NCI-H460 (cell line): ENCODE measurements at places on chromosomes 1 and 21. TPM values are rescaled to one million over a fixed set of nuclear protein-coding genes. Genes with fewer than 3 reads are reported as not detected.

GRCh38 chr1:34926894-34927293 is 2.6 kb downstream of the DLGAP3 start:
- no peak for DNase-seq

Gene HTR6
- total RNA-seq: 0.12 TPM in 1 of 2 replicates, not detected in the other

- DNase-seq: no peak
Measured at GRCh38 chr1:203185061-203185461, 1.4 kb downstream of the CHI3L1 start.

DNA sequence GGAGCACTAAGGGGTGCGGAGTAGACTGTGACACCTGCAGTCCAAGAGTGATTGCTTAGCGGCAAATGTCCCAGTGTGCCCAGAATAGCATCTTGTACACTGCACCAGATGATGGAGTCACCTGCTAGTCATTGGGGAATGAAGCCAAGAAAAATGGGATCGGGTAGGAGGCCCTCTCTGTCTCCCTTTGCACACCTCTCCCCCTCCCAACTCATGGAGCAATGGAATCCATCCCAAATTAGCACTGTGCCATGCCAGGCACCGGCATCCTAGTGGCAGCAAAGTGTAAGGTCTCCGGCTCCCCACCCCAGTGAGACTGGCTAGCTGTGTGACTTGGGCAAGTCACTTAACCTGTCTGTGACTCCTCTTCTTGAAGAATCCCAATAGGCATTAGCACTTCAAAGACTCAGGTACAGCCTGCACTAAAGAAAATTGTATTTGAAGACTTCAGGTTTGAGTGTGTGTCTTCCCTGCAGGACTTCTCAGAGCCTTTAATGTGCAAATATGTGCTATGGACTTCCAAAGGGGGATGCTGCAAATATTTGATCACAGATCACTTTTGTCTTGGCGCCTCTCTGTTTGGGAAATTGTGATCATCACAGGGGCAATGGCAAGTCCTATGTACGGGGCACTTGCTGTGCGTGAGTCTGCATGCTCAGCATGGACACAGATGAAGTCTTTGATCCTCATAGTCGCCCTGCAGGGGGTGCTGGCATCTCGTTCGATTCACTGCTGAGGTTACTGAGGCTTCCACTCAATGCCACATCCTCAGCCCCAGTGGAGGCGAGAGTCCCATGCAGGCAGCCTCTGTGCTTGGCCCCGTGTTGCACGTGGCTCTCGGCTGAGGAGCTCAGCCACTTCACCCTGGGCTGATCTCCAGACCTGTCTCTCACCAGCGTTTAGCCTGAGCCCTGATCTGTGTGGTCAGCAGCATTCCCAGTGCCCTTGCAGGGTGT is 272.9 kb upstream of the C1orf174 start:
- no peak for DNase-seq

GRCh38 chr1:22914633-22915217 is 57.9 kb downstream of the LACTBL1 start:
- DNase-seq: no peak

DNA sequence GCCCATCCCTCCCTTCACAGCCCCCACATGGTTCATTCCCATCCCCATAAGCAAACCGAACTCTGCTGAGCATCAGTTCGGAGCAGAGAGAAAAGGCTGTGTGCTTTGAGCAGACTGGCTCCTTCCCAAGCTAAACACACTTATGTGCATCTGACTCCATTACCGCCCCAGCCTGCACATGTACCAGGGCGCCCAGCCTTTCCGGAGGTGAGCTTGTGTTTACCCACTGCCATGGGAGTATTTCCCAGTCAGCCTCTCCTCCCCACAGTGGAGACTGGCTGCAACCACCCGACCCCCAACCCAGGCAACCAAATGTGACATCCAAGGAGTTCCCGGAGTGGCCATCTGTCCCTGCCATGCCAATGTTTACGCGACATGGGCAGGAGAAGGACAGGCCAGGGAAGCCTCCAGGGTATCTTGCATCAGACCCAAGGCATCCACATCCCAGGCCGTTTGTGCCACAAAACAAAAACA is 9.4 kb downstream of the TIAM1 start:
- DNase-seq: no peak

- DNase-seq: no peak
Measured at GRCh38 chr1:117143871-117144270, 22.3 kb upstream of the TRIM45 start.
